C1 segment of cervical spinal cord (tissue), 14 donors: ENCODE measurements at places on chromosomes 16 and 17.

- DNase-seq = no peak
These were observed 54.9 kb downstream of the SNX11 start for GRCh38 chr17:48162306-48162934.

GRCh38 chr16:86984343-86984742, 332.8 kb downstream of the C16orf95 start:
- no peak for DNase-seq

- no peak for DNase-seq
These were observed 1.5 kb downstream of the SDR42E2 start for GRCh38 chr16:22163806-22164205.

GRCh38 chr16:85619101-85619891, 6.2 kb downstream of the GSE1 start:
- no peak for DNase-seq

GRCh38 chr17:76562734-76563148, 22.9 kb downstream of the PRCD start:
- no peak for DNase-seq

DNA sequence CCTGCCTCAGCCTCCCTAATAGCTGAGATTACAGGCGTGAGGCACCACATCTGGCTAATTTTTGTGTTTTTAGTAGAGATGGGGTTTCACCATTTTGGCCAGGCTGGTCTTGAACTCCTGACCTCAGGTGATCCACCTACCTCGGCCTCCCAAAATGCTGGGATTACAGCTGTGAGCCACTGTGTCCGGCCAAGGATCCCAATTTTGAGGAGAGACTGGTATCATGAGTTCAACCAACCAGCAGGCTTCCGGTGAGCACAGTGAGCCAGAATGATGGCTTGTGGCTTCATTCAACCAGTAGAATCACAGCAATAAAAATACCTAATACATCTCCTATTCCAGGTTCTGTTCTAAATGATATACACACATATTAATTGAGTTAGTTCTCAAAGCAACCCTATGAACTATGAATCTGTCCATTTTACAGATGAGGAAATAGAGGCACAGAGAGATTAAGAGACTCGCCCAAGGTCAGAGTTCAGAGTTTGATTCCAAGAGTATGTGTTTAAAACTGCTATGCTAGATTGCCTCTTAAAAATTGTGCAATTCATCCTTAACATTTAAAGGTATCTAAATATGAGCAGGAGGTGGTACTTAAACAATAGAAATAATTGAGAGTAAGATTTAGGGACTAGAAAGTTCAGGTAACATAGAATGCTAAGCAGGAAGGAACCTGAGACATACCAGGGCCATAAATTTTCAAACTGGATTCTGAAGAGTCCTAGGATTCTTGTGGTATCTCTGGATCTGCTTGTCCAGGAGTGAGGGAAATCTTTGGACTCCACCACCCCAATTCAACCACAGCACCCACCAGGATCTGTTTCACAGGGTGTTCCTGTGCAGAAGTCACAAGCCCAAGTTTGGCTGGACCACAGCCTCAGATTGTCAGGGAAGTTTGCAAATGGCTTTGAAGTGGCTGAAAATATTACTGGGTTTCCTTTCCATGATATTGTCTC, 25.1 kb downstream of the CCDC42 start:
- no peak for DNase-seq

DNA sequence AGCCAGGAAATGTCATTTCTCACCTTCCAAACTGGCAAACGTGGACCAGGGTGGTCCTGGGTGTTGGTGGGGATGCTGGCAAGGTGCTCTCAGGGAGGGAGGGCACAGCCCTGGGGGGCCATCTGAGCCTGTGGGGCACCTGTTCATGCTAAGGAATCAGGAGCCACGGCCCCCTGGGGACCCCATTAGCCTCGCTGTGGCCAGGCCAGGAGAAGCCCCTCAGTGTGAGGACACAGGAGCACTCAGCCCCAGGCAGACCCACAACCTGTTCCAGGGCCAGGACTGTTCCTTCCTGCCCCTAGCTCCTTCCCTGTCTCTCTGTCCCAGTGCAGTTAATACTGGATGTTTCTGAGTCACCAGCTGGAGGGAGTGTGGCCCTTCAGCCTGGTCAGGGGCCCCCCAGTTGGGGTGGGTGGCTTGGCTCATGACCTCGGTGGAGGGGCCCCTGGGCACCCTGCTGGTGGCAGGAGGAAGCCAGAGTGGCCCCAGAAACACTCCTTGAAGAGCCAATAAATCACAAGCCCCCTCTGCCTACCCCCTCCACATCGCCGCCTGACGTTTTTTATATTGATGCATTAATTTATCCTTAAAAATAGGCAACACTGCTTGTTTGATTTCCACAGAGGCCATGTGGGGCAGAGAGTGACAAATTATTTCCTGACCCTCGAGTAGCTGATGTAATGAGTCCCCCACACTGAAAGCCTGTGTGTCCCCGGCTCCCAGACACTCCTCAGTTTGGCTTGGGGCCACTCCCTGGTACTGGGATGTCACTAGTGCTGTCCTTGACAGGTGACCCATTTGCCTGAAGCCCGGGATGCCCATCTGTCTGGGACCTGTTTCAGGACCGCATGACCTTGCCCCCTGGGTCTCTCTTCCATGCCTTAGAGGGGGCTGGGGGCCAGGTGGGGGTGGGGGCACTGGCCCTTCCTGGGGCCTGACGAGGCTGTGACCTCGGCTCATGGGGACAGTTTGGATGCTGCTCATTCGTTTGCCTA, 22.3 kb downstream of the ACTG1 start:
- no peak for DNase-seq
